ENCODE measurements at places on chromosomes 12 and 14.

DNA sequence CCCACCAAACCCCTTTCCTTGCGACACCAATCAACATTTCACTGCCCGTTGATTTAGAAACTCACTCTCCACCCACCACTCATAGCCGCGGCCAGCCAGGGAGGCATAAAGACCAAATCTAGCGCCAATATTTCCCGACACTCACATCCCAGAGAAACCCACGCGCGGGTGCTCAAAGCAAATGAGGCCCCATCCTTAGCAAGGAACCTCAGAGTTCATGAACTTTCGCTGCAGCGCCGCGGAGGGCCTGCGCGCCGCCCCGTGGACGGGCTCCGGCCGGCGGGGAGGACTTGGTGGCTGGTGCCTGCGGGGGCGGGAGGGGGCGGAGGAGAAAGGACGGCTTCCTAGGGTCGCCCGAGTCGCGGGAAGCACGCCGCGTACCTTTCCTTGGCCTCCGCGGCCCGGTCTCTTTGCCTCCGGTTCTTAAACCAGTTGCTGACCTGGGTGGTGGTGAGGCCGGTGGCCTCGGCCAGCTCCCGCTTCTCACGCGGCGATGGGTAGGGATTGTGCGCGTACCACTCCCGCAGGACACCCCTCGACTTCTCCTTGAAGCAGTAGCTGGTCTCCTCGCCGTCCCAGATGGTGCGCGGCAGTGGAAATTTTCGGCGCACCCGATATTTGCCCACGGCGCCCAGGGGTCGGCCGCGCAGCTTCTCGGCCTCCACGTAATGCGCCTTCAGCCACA, 886 bp downstream of the SIX1 start:
- no peak for DNase-seq

- no peak for DNase-seq
Observed at GRCh38 chr14:104694991-104695659, 5.7 kb downstream of the INF2 start.

GRCh38 chr12:123571343-123571813, 13.0 kb upstream of the TMED2 start:
- DNase-seq: no peak

GRCh38 chr14:67059596-67059995, 129.6 kb upstream of the GARIN2 start:
- DNase-seq: no peak

DNA sequence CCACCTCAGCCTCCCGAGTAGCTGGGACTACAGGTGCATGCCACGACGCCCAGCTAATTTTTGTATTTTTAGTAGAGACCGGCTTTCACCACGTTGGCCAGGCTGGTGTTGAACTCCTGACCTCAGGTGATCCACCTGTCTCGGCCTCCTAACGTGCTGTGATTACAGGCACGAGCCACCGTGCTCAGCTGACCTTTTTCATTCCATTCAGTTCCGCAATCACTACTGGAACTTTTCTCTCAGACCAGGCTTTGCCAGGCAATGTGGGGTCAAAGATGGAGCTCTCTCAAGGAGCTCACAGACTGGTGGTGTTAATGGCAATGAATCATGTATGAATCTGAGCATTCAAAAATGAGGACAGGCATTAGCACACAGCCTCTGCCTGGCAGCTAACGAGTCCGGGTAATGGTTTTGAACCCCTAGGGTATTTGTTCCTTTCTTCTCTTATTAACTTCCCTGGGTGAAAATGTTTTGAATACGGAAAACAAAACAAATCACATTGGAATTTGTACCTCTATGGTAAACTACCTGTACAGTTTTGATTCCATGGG, 9.4 kb upstream of the TCHP start:
- no peak for DNase-seq

- no peak for DNase-seq
Observed at GRCh38 chr14:49193332-49194065, 392.7 kb downstream of the RPS29 start.

- DNase-seq: no peak
Observed at GRCh38 chr14:96470331-96470730, 31.9 kb upstream of the PAPOLA start.

DNA sequence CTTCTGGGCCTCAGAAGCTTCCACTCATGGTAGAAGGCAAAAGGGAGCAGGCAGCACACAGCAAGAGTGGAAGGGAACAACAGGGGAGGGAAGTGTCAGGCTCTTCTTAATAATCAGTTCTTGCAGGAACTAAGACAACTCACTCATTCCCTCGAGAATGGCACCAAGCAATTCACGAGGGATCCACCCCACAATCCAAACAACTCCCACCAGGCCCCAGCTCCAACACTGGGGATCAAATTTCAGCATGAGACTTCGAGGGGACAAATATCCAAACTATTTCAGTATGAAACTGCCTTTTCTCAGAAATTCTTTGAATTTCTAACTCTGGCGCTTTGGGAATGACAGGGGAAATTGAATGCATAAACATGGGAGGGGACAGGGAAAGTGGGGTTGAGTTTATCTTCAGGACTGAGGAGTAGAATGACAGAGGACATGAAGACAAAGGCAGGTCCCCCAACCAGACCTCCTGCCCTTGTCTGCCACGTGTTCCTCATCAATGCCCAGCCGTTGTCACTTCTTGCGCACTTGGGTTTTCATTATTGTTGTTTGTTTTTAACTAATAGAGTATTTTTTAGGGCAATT, 24.6 kb upstream of the APOF start:
- DNase-seq: no peak

DNA sequence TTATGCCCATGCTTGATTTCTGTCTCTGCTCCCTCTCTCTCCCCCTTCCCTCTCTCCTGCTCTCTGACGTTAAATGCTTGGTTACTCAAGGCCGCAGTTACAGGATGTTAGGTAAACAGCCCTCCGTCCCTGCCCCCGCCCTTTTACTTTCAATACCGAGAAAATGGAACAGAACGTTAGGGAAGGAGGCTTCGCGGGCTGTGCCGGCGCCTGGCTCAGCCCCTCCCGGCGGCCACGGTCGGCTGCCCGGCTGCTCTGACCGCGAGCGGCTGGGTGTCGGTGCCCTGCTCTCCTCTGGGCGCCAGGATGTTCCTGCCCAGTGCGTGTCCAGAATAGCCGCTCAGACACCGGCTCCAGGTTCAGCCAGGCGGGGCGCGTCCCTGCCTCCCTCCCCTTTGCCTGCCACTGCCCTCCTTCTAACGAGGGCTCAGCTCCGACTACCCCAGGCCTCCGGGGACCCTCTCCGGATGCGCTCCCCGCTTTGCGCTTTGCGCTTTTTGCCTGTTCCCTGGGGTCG, 166.1 kb downstream of the ADCK1 start:
- DNase-seq: no peak

- DNase-seq: no peak
Observed at GRCh38 chr14:76699209-76699938, 61.9 kb upstream of the VASH1 start.

GRCh38 chr12:118126119-118126757, 9.7 kb upstream of the PEBP1 start:
- no peak for DNase-seq

DNA sequence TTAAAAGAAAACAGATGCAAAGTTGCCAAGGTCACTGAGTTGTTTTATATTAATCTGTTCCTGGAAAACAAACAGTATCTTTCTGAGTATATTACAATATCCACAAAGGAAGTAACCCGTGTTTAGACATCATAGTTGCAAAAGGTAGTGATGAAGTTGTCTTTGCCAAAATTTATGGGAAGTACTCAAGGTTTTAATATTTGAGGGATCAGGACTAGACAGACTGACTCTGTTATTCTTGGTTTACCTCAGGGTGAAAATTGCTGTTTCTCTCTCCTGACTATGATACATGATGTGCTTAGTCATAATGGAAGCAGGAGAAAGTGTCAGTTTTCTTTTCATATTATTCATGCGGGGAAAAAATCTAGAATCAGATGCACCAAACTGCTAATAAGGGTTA, 28.3 kb downstream of the TMEM233 start:
- no peak for DNase-seq

DNA sequence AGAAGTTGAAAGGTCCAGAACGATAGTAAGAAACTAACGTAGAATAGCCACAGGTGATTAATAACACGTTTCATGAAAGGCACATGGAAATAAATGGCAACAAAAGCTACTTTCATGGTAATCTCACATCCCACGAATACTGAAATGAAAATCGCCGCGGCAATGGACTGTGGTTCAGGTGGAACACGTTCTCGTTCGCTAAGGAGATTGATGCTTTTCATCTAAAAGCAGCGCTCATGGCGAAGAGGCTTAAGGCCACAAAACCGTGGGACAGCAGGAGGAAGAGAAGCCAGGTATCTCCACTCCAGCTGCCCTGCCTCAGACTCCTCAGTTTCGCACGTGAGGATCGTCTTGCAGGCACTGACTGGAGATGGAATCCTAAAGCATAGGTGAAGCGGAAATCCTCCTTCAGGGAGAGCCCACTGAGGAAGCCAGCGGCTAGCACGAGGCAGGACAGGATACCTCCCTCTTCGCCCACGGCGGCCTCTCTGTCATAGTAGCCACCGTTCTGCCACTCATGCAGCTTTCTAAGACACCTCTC, 696 bp upstream of the GPHN start:
- no peak for DNase-seq

GRCh38 chr14:103857256-103857655, 9.9 kb upstream of the PPP1R13B start:
- no peak for DNase-seq

DNA sequence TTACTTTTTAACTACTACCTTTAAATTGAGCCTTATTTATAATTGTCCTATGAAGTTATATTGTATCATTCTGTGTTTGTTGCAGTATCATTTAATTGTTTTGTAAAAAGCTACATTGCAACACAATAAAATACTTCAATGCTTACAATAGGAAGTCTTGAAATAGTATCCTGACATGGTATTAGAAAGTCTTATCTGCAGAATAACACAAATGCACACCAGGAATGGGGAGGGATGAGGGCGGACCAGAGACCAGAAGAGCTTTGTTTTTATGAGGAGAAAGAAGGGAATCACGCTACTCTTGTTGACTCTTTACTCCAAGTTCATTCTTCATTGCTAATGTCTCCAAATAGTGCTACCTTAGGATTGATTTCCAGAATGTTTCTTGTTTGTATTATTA, 120.2 kb downstream of the MON2 start:
- DNase-seq: no peak

Measured in activated CD8-positive, alpha-beta memory T cell treated with anti-CD3 and anti-CD28 coated beads for 1 hour (primary cell).